AG10803 (cell line): ENCODE measurements at places on chromosomes 5 and 9.

DNA sequence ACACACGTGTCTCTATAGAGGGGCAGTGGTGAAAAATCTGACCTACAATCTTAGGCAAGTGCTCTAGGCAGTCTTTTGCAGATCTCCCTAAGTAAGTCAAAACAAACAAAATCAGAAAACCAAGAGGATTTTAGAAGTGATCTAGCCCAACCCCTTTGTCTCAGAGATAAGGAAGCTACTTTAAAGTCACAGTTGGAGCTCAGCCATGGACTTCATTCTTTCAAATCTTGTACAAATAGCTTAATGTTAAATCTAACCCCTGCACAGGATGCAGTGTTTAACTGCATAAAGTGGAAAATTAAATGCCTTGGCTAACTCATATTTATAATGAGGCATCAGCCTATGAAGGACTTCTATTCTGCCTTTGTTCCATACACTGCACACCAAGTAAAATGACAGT lies 135.1 kb upstream of the RFX3 start:
- DNase-seq, result no peak

DNA sequence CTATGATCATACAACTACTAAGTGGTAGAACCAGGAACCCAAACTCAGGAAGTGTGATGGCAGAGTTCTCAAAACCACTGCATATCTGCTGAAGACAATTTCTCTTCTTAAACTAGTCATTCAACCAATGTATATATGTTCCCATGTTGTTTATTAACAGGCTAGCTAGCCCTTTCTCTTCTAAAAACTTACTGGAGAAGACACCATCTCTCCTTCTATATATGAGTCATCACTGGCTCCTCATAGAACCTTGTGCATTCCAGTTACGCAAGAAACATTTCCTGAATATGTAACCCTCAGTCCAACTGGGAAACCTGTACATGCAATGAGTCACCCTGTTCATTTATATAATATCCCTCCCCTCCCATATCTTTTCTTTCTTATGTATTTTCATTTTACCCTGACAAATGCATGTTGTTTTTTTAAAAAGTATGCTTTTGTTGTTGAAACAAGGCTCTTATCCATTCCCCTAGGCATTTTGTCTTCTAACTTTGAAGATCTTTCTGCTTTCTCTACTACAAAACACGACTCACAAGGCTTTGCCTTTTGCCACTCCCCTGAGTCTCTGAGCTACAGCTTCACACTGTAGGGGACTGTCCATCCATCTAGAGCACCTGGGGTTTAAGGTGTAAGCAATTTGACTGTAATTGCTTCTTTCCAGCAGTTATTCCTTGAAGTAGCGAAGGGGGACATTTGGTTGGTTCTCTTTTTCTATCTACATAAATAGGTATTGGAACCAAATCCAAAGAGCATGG lies 119.5 kb downstream of the ANXA1 start:
- peak; percentile 78 for DNase-seq

- no peak for DNase-seq
These were observed 9.3 kb downstream of the NAIF1 start for GRCh38 chr9:128057724-128058409.

DNA sequence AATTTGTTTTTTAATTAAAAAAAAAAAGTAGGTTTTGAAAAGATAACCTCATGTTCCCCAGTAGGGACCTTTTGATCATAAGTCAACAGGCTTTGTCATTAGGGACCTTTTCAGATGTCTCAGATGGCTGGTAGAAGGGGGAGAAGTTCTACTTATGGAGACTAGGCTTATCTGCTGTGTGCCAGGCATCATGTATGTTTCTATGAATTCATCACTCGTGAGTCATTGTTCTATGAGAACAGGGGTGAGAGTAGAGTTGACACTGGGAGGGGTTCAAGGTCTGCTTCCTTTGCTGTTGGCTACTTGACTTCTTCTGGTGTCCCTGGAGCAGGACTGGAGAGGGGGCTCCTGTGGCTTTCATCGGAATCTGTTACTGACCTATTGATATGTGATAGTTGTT lies 138.8 kb downstream of the KDM4C start:
- DNase-seq, result no peak

DNA sequence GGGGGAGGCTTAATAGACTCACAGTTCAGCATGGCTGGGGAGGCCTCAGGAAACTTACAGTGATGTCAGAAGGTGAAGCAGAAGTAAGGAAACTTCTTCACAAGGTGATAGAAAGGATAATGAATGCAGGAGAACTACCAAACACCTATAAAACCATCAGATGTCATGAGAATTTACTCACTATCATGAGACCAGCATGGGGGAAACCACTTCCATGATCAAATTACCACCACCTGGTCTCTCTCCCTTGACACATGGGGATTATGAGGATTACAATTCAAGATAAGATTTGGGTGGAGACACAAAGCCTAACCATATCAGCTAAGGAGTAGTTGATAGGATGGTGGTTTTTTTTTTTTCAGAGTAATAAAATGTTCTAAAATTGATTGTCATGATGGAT lies 201.8 kb downstream of the CDH12 start:
- no peak for DNase-seq

GRCh38 chr9:123687246-123687751 lies 242.6 kb downstream of the DENND1A start:
- DNase-seq, result no peak

GRCh38 chr5:65577141-65577540 lies 14.0 kb downstream of the PPWD1 start:
- DNase-seq, result peak; percentile 35

- no peak for DNase-seq
These were observed 19.1 kb downstream of the SLC36A3 start for GRCh38 chr5:151284392-151284967.

- peak; percentile 24 for DNase-seq
These were observed 9.1 kb upstream of the C1QTNF2 start for GRCh38 chr5:160379511-160379910.
